ENCODE measurements at places on chromosomes 12 and 14.
A peak's percentile ranks its signal among the peaks of the same experiment; 100 is the strongest.

DNA sequence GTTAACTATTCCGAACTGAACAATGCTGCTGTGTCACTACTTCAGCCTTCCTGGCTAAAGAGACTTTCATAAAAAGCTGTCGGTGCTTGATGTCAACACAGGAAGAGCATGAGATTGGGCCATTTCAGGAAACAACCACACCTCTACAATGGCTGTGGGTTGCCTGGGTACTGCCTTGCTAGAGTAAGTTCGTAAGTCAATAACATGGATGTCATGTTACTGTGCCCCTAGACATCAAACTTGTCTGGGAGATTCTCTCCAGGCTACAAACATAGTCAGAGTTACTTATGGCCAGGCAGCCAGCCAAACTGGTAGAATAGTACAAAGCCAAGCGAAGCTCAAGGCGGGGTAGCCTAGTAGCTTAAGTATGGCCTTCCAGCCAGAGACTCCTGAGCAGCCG, 23.1 kb downstream of the MAX start:
- DNase-seq, result no peak

DNA sequence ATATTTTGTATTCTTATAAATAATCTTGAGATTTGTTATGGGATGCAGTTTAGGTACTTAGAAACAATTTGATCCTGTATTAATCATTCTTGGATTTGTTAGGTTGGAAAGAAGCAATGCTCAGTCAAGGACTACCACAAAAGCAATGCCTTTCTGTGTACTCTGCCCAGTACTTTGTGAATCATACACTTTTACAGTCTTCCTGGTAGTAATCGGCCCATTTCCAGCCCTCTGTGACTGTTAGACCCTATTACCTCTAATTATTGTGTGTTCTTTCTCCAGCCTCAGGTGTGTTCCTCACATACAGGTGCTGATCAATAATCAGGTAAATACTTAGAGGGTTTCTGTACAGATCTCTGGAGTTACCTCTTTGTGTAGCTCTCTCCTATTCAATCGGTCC, 609.0 kb downstream of the KCNH5 start:
- no peak for DNase-seq

- no peak for DNase-seq
Measured at GRCh38 chr14:49982501-49982951, 89.6 kb downstream of the ARF6 start.

GRCh38 chr14:65054471-65055085, 47.7 kb downstream of the MAX start:
- DNase-seq, result no peak

DNA sequence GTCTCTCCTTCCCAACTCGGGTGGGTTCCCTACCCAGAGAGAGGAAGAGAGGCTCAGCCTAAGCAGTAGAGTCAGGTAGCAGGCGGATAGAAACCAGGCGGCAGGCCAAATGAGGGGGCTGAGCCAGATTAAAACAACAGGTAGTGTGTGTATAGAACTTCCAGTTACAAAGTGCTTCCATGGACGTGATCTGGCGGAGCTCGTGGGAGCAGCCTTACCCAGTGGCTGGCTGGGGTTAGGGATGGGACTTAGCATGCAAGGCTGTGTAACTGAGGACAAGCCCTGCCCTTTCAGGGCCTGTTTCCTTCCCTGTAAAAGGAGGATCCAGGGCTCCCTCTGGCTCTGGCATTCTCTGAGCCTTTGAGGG, 8.3 kb downstream of the KRT80 start:
- no peak for DNase-seq

GRCh38 chr12:54587315-54587873, 1.1 kb downstream of the PPP1R1A start:
- no peak for DNase-seq

DNA sequence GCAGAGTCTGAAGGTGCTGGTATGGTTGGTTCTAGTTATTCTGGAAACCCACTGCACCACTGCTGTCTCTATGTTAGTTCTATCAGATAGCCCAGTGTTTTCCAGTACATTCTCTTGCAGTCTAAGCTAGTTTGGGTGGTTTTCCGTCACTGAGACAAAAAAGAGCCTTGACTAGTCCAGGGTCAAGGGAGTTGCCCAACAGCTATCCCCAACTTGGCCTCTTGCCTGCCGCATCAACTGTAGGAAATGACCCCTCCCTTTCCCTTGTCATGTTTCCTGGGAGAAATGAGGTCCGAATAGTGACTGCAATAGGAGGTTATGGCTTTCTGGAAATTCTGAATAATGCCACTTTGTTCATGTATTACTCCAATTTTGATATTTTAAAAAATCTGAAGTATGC, 160.4 kb downstream of the EFCAB11 start:
- DNase-seq, result no peak

DNA sequence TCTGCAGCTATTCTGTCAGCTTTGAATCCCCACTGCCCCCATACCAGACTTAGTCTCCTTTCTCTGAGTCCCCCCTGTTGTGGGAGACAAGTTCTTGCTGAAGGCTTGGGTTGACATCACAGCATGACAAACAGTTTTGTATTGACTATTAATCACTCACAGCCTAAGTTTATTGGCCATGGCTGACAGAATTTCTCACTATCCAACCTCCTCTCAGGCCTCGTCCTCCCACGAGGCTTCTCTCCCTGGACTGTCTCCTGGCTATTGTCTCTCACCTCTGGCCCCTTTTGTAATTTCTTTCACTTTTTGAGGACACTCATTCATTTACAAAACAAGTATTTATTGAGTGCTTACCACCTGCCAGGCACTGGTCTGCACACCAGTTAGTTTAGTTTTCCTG, 35.2 kb upstream of the DCD start:
- no peak for DNase-seq

- no peak for DNase-seq
Measured at GRCh38 chr12:112971248-112971647, 7.1 kb upstream of the OAS2 start.

DNA sequence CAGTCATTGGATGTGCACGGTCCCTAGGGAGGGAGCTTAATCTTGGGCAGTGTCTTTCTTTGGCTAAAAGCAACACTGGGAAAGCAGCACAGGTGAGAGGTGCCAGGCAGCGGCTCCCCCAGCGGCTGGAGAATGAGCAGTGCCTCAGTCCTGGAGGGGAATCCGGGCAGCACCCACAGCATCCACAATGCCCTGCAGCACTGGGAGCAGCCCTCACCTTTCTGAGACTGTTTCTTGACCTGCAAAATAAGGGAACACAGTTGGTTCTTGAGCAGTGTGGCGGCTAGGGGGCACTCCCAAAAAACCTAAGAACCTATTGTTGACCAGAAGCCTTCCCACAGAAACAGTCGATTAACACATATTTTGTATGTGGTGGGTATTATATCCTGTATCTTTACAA, 75.8 kb downstream of the SINHCAF start:
- no peak for DNase-seq

DNA sequence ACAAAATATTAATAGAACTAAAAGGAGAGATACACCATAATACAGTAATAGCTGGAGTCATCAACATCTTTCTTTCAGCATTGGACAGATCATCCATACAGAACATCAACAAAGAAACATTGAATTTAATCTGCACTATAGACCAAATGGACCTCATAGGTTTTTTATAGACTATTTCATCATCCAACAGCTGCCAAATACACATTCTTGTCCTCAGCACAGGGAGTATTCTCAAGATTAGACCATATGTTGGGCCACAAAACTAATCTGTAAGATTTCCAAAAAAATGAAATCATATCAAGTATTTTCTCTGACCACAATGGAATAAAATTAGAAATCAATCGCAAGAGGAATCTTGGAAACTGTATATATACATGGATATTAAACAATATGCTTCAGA, 86.9 kb downstream of the FSCB start:
- DNase-seq, result no peak

DNA sequence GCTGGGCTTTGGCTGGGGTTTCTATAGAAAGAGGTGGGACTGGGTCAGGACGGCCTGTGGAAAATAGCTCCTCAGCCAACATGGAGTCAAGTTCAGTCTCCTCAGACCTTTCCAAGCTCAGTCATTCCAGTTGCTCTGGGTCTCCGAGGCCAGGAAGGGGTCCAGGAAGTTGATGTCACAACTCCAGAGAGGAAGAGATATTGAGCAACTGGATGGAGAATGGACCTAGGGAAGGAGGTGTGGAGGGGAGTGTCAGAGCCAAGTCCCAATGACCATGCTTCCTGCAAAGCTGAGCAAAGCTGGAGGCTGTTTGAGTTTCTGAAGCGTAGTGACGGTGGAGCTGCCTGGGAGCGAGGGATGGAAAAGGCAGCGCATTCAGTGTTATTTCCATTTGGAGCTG, 86.1 kb downstream of the SLC24A4 start:
- no peak for DNase-seq

GRCh38 chr12:57182918-57183575, 33.5 kb upstream of the NXPH4 start:
- DNase-seq, result no peak

- DNase-seq, result no peak
Measured at GRCh38 chr12:77940011-77940423, 109.3 kb downstream of the NAV3 start.

GRCh38 chr12:124756166-124756565, 107.5 kb downstream of the SCARB1 start:
- DNase-seq, result no peak

DNA sequence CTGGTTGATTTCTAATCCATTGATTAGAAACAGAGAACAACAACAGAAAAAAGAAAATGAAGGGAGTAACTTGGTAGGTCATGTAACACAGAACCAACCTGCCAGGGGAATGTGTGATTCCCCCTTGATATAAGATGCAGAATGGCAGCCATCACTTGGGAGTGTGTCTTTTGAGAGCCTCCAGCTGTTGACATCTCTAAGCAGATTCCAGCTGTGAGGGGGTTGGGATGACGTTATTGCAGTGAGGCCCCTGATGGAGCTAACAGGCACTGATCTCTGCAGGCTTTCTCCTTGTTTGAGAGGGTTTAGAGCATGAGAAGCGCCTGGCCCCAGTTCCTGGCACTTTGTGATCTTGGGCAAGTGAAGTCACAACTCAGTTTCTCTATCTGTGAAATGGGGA, 124.9 kb downstream of the PELI2 start:
- no peak for DNase-seq

- DNase-seq, result no peak
Measured at GRCh38 chr12:33438851-33439586, 600 bp downstream of the SYT10 start.

DNA sequence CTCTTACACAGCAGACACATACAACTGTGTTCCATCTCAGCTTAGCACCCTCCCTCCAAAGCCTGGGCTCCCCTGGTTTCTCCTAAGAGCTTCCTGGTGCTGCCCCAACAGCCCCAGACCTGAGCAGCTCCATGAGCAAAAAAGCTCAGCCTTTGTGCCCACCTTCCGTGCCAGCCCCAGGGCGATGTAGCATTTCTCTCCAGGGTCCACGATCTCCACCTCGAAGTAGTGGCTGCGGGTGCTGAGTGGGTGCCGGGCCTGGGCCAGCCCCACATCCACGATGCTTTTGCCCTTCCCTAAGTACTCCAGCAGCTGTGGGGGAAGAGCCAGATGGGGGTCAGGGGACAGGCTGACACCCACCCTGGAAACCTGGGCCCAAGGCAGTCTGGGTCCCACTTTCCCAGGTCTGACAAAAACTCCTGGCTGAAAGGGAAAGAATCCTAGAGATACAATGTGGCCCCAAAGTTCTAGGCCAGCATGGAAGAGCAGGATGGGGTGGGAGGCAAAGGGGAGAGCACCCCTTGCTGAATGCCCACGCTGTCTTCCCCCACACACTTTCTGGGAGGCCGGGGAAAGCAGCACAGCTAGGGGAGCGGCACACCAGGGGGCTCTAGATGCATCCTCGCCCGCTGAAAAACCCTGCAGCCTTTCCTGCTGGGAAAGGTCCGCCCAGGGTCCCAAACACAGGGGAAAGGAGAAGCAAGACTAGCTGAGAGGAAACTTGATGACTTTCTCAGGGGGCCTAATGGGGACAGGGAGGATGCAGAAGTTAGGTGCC, 11.0 kb downstream of the SPRYD3 start:
- DNase-seq, result no peak

- no peak for DNase-seq
Measured at GRCh38 chr12:58296863-58297262, 355.5 kb downstream of the ATP23 start.

- DNase-seq, result no peak
Measured at GRCh38 chr12:28543021-28543890, 353.0 kb downstream of the CCDC91 start.

GRCh38 chr14:64444984-64445845, 20.1 kb upstream of the AKAP5 start:
- DNase-seq, result no peak

DNA sequence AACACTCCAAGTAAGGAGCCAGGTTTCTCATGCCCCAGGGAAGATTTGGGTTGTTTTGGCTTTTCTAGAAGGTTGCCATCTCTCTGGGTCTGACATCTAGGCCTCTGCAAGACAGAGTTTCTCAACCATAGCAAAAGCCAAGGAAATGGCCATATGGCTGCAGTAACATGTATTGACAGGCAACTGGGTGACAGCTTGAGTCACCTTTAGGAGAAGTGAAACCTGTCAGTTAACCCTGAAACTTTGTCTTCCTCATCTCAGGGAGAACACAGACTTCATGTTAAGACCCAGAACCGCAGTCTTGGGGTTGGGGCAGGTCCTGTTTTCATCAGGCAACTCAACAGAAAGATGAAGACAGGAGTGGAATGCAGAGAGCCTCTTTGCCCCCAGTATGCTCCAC, 46.0 kb upstream of the PLBD1 start:
- DNase-seq, result no peak

DNA sequence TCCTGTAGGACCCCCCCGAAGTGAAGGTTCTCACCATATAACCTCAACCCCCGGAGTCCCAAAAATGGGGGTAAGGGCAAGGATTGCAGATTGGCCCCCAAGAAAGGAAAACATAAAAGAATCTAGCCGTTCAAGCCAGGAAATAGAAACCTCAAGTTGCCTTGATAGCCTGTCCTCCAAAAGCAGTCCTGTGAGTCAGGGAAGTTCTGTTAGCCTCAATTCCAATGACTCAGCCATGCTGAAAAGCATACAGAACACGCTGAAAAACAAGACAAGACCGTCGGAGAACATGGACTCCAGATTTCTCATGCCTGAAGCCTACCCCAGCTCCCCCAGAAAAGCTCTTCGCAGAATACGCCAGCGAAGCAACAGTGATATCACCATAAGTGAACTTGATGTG, 344.2 kb upstream of the RGS6 start:
- DNase-seq, result no peak

- peak; percentile 93 for DNase-seq
Measured at GRCh38 chr12:70242695-70243509, at the start of gene CNOT2. Gene CNOT2 (plus strand): TSS chr12:70243433. CDS start chr12:70278227, 34,794 bp downstream.

GRCh38 chr12:40207551-40207950, 17.2 kb upstream of the LRRK2 start:
- no peak for DNase-seq

DNA sequence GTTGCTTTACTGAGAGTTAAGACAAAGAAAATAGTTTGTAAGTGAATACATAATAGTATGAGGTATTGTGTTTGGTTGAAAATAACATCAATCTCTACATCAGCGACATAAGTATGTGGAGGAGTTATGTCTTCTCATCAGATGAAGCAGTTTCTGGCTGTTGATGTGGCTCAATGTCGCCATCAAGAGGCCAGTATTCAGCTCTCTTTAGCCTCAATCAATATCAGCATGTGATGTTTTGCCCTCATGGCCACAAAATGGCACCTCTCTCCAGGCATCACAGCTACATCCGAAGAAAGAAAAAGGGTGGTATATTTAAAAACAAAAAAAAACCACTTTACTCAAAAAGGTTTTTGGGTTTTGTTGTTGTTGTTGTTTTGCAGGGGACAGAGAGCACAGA, 302.3 kb upstream of the TMEM132C start:
- no peak for DNase-seq

Measured in suprapubic skin (tissue), 4 donors.